ENCODE measurements at places on chromosomes 5 and 9. TPM values are rescaled to one million over a fixed set of nuclear protein-coding genes. Genes with fewer than 3 reads are reported as not detected.

- ATAC-seq: no peak
Measured at GRCh38 chr9:76454311-76454710, 4.7 kb upstream of the GCNT1 start.

Gene BTNL3
- not detected for total RNA-seq

- no peak for ATAC-seq
Measured at GRCh38 chr5:159802661-159803060, 113.6 kb upstream of the ADRA1B start.

- no peak for ATAC-seq
Measured at GRCh38 chr9:270657-271237, 56.1 kb downstream of the DOCK8 start.

Gene CDH9
- total RNA-seq: not detected

DNA sequence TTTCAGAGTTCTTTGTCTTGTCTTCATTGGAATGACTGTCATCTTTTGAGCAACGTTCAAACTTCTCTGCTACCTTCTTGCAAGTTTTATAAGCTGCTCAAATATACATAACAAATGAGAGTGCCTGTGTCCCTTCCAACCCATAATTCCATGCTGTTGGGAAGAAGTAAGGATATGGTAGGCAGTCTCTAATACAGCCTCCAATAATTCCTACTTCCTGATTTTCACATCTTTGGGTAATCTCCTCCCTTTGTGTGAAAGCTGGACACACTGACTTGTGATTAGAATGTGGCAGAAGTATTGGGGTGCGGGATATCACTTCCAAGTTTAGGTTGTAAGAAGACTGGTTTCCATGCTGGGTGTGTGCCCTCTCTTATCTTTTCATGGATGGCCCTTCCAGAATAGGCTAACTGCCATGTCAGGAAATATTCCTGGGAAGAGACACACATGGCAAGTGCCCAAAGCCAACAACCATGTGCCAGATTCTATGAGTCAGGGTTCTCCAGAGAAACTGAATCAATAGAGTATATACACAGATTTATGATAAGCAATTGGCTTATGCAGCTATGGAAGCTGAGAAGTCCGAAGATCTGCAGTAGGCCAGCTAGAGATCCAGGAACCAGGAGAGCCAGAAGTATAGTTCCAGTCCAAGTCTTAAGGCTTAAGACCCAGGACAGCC, 531.3 kb downstream of the NTRK2 start:
- no peak for ATAC-seq

DNA sequence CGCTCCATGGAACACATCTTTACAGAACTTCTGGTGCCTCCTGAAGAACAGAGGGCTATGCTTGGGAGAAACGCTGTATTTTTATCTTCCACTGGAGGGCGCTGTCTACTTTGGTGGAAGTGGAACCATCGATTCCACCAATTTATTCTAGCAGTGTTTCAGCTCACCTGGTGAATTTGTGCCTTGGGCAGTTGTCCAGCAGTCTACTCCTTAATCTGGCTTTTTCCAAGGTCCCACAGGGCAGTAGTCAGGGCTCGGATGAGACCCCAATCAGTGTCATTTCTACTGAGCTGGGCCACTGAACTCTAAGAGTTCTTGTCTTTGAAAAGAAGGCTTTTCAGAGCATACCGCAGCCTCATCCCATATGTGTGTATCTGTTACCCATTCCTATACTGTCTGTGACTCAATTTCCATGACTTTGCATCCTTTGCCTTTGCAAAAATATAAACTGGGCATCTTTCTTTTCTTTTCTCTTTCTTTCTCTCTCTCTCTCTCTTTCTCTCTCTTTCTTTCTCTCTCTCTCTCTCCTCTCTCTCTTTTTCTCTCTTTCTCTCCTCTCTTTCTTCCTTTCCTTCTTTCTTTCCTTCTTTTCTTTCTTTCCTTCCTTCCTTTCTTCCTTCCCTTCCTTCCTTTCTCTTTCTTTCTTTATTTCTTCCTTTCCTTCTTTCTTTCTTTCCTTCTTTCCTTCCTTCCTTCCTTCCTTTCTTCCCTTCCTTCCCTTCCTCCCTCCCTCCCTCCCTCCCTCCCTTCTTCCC, 138.4 kb upstream of the ZNF618 start:
- ATAC-seq: no peak

DNA sequence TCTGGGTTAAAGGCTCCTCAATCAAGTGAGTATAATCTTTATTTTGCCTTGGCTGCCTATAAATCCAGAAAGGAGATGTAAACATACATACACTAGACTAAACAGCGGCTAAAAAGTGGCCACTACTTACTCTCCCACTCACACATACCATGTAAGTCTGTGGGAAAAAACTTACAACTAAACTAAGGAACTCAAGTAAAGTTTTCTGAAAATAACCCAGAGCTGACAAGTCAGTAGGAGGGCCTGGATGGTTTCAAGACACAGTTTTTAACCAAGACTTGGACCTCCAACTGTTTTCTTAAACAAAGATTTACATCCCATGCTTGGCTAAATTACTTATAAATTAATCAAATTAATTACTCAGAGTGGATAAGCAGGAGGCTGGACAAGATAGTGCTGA, 64.5 kb downstream of the CEP120 start:
- peak; percentile 28 for ATAC-seq

Gene CTNND2
- total RNA-seq: 1.8 TPM

GRCh38 chr5:135714126-135714894, 120.2 kb upstream of the SLC25A48 start:
- no peak for ATAC-seq

- no peak for ATAC-seq
Measured at GRCh38 chr5:170105642-170106611, at the start of gene FOXI1. FOXI1 (plus strand) TSS chr5:170105897; CDS start chr5:170105958, 61 bp downstream.

- ATAC-seq: no peak
Measured at GRCh38 chr5:2697041-2697440, 54.4 kb downstream of the IRX2 start.

Gene FOCAD
- total RNA-seq: 23.0 TPM

GRCh38 chr5:128649192-128649591, 111.1 kb upstream of the FBN2 start:
- ATAC-seq: no peak

DNA sequence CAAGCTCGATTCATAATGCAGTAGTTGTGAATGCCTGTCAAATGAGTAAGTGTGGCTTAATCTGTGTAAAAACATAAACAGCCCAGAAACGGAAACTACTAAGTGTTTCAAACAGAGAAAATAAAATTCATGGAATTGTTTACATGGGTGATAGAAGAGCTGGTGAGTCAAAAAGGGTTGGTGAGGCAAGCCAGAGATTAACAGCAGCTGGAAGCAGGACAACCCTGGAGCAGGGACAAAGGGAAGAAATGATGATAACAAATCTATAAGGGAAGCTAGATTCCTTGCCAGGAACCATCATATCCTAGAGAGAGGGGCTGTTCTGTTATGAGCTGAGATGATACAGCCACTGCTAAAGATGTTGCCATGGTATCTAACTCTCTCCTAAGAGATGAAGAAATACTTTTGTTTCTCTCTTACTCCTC, 18.0 kb upstream of the PRR16 start:
- peak; percentile 60 for ATAC-seq

GRCh38 chr5:103003872-103004271, 116.1 kb downstream of the GIN1 start:
- no peak for ATAC-seq

Gene RANBP17
- total RNA-seq: 21.7 TPM

Measured in gastroesophageal sphincter (tissue), 4 donors.